ENCODE measurements at places on chromosomes 7 and 10. TPM values are rescaled to one million over a fixed set of nuclear protein-coding genes. Genes with fewer than 3 reads are reported as not detected.

NAT16 gene
- total RNA-seq = not detected

DNAJB6 gene
- 126 TPM for total RNA-seq

DDC gene
- not detected for total RNA-seq

DNA sequence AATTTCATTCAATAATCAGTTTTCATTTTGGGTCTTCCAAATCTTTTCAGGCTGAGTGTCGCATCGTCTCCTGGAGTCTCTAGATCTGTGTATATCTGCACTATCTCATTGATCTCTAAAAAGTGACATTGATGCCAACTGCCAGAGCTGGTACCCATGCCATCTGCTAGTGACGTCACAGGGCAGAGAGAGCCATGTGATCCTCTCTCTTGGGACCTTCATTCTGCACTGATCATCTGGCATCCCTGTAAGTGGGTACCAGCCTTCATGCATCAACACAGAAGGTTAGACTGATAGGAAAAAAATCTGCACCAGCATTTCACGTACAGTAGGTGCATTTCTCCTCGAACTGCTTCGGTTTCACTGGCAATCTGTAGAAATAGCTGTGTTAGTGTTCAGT is at the start of gene NEUROD6:
Gene NEUROD6, minus strand, starts transcription at position 124 of the 400 bp plus-strand sequence. CDS start 1,458 bp downstream, outside the sequence.
- no peak for DNase-seq

PBLD gene
- total RNA-seq = 2.5 TPM

DNA sequence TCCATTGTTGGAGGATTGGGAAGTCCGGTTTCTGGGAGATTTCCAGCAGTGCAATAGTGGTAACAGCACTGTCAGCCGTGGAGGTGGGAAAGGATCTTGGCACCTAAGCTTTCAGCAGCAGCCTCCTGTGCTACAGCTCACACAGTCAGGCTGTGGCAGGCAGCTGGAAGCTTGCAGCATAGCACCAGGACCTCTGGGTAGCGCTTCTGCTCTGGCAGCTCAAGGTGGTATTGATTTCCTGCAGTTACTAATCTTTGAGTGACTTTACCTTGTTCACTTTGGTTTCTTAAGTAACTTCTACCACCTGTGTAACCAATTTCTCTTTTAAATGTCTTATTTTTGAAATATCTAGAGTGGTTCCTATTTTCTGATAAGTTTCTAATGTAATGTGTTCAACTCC is 130.5 kb downstream of the LHFPL3 start:
- no peak for DNase-seq

FAM13C gene
- total RNA-seq = 0.16 TPM

Measured in MG63 (cell line).